ENCODE measurements at places on chromosomes 4 and X. TPM values are rescaled to one million over a fixed set of nuclear protein-coding genes. Genes with fewer than 3 reads are reported as not detected.

GRCh38 chr4:85573270-85573669 is 98.3 kb downstream of the ARHGAP24 start:
- DNase-seq: no peak

TMEM47 gene
- 305 TPM for total RNA-seq

GRCh38 chr4:147821555-147821954 is 89.7 kb downstream of the ARHGAP10 start:
- no peak for DNase-seq

GRCh38 chrX:10022580-10023245 is 55.6 kb downstream of the CLDN34 start:
- no peak for DNase-seq

FREM3 gene
- total RNA-seq: not detected

GRCh38 chrX:15170927-15171326 is 99.0 kb downstream of the ASB9 start:
- DNase-seq: no peak

DNA sequence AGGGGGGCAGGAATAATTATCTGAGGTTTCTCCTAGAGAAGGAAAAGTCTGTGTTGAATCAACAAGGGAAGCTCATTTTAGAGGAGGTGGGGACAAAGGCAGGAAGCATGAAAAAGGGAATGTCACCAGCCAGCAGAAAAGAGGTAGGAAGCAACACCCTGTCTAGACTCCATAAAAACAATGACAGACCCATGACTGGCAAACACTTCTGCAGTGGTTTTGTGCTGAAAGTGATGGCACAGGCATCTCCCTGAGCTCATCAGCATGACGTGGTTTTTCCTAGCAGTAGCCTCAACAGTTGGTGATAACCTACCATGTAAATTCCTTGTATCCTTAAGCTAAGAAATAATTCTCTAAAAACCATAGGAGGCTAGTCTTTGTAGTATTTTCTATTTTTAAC is 110.7 kb upstream of the GALNT7 start:
- no peak for DNase-seq

GRCh38 chrX:20432746-20433387 is 166.2 kb upstream of the RPS6KA3 start:
- no peak for DNase-seq

DNA sequence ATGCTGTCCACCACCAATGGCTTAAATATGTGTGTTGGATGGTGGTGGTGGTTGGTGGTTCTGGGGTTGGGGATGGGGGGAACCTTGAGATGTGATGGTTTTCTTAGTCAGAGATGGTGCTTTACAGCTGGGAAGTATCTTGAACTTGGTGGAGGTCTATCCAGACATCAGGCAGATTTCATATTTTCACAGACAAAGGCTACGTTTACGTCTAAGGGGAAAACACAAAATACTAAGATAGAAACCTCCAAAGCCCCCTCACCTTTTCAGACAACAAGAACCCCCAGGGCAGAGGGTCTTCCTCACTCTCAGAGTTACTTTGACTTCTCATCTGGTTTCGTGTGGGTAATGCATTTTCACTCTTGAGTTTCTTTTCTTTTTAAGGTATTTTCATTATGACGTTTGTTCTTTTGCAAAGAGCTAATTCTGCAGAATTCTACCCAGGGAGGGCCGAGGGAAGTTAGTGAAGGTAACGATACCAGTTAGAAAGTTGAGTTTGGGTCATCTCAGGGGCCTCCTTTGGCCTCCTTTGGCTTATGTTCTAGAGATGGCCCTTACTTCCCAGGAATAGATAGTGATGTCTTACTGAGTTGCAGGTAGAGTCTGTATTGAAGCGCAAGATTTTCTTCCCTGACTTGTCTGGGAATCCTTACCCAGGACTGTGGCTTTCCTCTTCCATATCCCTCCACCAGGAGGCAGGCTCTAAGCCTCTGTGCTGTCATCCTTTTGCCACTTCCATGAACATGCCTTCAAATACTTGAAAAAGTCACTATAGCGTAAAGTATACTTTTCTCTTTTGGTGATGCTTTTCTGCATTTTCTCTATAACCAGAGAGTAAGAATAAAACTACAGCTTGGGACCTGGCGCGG is 31.9 kb downstream of the RHOH start:
- no peak for DNase-seq

GRCh38 chr4:6658597-6659075 is 18.2 kb downstream of the MRFAP1 start:
- no peak for DNase-seq

XKRX gene
- 0.14 TPM for total RNA-seq

- no peak for DNase-seq
These were observed 97.4 kb downstream of the AASDH start for GRCh38 chr4:56289934-56290333.

GRCh38 chrX:74774988-74775387 is 150.3 kb downstream of the NEXMIF start:
- no peak for DNase-seq

MAGEA4 gene
- total RNA-seq: not detected

DNA sequence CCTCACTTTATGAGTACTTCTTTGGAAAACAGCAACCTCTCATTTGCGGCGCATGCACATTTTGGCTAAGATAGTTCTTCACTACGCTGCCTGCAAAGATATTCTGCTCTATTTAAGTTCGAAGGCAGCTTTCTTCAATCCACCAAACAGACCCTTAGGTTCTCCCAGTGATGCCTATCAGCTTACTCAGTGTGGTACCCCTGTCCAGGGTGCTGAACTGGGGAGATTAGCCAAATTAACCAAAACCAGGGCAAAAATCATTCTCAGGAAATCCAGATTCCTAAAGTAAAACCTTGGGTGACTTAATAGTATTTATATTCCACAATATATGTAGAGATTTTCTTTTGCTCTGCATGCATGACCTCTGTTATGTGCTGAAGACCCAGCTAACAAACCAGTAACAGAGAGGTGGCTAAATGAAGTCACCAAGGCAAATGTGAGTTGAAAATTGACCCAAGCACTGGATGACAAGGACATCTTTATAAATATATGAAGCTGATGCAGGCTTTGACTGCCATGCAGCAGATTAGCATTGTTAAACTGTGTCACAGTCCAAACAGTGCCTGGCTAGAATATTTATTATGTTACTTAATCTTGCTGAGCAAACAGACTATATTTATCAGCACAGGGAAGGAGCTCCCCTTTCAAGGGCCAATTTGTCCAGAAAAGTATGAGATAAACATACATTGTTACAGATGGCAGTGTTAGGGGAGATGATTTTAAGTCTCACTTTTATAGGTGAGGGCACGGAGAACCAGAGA is 418.2 kb downstream of the STIM2 start:
- no peak for DNase-seq

DNA sequence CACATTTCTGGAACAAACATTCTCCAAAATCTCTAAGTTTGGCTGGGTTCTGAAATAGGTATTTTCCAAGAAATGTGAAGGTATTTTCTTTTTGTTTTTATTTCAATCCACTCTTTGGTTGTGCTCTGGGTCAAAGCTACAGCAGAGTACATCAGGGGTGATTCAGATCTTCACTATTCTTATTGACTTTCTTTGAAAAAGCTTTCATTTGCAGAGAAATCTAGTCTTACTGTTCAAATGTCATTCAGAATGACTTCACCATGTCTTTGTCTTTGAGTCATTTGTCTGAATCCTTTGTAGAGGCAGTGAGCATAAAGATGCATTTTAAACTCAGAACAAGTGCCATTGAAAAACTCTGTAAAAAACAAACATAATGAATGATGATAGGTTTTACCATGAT is 547.2 kb upstream of the ADGRL3 start:
- DNase-seq: no peak

- no peak for DNase-seq
These were observed 254.7 kb downstream of the PALLD start for GRCh38 chr4:168751263-168752225.

- DNase-seq: no peak
These were observed 42.8 kb downstream of the BRWD3 start for GRCh38 chrX:80766916-80767315.

- DNase-seq: no peak
These were observed 40.2 kb downstream of the ABCB7 start for GRCh38 chrX:75115707-75116413.

DNA sequence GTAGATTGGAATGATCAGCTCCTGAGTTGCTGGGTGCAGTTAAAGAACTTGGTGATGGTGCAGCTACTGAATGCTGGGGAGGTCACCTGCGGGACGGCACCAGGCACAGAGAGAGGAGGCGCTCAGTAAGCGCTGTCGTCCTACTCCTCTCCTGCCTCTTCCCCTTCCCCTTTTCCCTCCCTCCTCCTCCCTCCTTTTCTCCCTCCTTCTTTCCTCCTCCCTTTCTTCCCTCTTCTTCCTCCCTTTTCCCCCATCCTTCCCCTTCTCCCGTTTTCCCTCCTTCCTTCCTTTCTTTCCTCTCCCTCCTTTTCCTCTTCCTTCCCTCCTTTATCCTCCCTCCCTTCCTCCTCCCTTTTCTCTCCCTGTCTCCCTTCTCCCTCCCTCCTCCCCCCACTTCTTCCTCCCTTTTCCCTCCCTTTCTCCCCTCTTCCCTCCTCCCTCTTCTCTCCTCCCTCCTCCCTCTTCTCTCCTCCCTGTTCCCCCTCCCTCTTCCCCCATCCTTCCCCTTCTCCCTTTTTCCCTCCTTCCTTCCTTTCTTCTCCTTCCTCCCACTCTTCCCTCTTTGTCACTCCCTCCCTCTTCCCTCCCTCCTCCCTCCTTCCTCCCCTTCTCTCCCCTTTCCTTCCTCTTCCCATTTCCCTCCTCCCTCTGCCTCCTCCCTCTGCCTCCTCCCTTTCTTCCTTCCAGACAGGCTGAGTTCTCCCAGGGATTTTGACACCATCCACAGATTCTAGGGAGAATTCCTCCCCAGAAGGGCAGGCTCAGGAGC is 87.9 kb upstream of the PSAPL1 start:
- no peak for DNase-seq

GRCh38 chrX:48890934-48891401 is 6.6 kb downstream of the TIMM17B start:
- no peak for DNase-seq

Data from posterior vena cava (tissue), 2 donors.